ENCODE measurements at places on chromosomes 11 and 22.
A peak's percentile ranks its signal among the peaks of the same experiment; 100 is the strongest.

DNA sequence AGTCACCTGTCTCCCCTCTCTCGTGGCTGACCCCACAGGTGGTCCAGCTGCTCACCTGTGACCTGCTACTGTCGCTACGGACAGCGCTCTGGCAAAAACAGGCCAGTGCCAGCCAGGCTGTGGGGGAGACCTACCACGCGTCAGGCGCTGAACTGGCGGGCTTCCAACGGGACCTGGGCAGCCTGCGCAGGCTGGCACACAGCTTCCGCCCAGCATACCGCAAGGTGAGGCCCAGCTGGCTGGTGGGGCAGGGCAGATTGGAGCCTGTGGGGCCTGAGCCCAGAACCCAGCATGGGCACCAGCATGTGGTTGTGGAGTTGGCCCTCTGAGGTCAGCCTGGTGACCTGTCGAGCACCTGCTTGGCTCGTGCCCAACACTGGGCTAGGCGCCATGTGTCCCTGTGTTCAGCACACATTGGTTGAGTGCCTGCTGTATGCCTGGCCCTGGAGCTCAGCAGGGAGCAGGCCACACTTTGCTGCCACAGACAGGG is 11.9 kb downstream of the SHISA8 start:
- DNase-seq, result no peak

- DNase-seq, result no peak
Observed at GRCh38 chr11:11141065-11141464, 212.0 kb downstream of the CSNK2A3 start.

- DNase-seq, result no peak
Observed at GRCh38 chr11:64778223-64778472, 194 bp downstream of the SF1 start.

- DNase-seq, result peak; percentile 18
Observed at GRCh38 chr22:25057013-25057881, 104.7 kb downstream of the KIAA1671 start.

- no peak for DNase-seq
Observed at GRCh38 chr11:45156201-45156600, 9.8 kb downstream of the PRDM11 start.

GRCh38 chr11:113137713-113138529 is 176.5 kb upstream of the TTC12 start:
- DNase-seq, result no peak

- no peak for DNase-seq
Observed at GRCh38 chr11:111736181-111736590, 30.0 kb downstream of the PPP2R1B start.

DNA sequence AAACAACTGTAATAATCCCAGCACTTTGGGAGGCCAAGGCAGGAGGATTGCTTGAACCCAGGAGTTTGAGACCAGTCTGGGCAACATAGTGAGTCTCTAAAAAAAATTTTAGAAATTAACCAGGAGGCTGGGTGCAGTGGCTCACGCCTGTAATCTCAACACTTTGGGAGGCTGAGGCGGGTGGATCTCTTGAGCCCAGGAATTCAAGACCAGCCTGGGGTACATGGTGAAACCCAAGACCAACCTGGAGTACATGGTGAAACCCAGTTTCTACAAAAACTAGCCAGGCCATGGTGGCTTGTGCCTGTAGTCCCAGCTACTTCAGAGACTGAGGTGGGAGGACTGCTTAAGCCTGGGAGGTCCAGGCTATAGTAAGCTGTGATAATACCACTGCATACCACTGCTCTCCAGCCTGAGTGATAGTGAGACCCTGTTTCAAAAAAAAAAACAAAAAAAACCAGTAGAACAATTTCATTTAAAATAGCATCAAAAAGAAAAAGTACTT is 11.2 kb downstream of the PI4KA start:
- no peak for DNase-seq

GRCh38 chr11:7981619-7982157 is 5.4 kb upstream of the EIF3F start:
- DNase-seq, result no peak

DNA sequence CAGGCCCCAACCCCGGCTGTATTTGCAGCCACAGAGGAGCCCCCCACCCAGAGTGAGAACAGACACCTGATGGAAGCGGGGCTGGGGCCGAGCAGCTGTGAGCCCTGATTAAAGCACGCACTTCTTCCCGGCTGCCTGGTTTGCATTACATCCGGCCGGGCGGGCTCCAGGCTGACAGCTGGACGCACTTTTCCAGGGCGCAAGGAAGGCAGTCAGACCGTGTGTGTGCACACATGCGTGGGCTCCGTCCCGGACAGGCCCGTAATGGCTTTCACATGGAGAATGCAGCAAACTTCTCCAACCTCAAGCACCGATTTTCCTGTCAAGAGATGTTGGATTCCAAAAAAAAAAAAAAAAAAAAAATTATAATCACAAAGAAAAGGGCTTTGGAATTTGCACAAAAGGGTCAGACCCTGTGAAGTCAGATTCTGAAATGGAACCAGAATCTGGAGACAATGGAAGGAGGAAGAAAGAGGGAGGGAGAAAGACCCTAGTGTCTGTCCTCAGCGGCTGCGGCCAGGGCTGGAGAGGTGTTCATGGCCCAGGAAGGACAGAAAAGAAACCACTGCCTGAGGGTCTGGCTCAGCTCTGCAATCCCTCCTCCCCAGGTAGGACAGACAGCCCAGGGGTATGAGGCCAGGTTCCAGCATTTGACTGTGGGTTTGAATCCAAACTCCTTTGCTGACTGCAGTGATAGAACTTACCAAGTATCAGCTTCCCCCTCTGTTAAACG is 365.5 kb downstream of the MN1 start:
- DNase-seq, result no peak

DNA sequence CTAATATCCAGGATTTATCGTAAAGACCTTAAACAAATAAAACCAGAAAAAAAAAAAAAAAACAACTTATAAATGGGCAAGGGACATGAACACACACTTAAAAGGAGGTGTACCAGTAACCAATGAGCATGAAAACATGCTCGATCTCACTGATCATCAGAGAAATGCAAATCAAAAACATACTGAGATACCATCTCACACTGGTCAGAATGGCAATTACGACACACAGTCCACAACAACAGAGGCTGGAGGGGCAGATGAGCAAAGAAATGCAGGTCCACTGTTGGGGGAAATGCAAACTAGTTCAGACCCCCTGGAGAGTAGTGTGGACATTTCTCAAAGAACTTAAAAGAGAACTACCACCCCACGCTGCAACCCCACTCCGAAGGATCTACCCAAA is 13.2 kb downstream of the RGL4 start:
- no peak for DNase-seq

- no peak for DNase-seq
Observed at GRCh38 chr11:127037596-127037995, 37.0 kb upstream of the KIRREL3 start.

GRCh38 chr22:46618667-46619066 is 1.5 kb upstream of the GRAMD4 start:
- no peak for DNase-seq

DNA sequence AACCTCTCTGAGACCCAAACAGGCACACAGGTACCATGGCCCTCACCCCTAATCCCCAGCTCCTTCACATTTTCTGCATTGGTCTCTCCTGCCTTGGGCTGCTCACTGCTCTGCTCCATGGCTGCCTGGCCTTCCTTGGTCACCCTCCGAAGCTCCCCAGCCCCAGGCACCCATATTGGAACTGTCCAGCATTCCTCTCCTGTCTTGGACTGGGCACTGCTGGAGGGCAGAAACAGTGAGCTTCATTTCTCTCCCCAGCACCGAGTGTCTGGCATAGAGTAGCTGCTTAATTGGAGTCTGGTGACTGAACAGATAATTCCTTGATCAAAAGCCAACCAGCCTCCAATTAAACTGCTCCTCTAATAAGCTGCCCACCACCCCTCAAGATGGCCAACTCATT is 13.2 kb downstream of the PLEKHA7 start:
- no peak for DNase-seq

GRCh38 chr11:58830673-58831301 is 13.7 kb downstream of the GLYATL2 start:
- DNase-seq, result no peak

DNA sequence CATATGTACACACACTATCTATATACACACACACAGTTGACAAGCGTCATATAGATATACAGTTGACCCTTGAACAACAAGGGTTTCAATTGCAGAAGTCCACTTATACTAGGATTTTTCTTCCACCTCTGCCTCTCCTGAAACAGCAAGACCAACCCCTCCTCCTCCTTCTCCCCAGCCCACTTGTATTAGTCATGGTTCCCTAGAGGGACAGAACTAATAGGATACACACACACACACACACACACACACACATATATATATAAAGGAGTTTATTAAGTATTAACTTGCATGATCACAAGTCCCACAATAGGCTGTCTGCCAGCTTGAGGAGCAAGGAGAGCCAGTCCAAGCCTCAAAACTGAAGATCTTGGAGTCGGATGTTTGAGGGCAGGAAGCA is 92.9 kb downstream of the DHCR7 start:
- no peak for DNase-seq

DNA sequence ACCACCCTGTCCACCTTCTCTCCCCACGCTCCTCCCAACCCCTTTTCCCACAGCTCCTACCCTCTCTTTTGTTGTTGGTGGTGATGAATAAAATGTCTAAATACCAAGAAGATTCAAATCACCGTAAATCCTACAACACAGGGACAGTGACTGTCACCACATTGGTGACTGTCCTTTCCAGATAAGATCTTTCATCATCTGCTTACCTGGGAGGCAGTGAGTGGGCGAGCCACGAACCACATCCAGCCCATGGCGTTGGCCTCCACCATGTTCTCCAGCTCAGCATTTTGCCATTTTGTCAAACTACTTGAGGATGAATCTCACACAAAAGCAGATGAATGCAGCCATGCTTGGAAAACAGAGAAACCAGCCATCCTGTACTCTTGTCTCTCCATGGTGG is 6.7 kb upstream of the CYTH4 start:
- DNase-seq, result no peak

- DNase-seq, result no peak
Observed at GRCh38 chr22:31098632-31099110, 8.7 kb downstream of the SELENOM start.

- no peak for DNase-seq
Observed at GRCh38 chr11:36333468-36333867, 37.4 kb downstream of the PRR5L start.

GRCh38 chr11:5809905-5810795 is 1.4 kb downstream of the OR52N2 start:
- no peak for DNase-seq

GRCh38 chr11:13210424-13210823 is 67.2 kb upstream of the BMAL1 start:
- DNase-seq, result no peak

- no peak for DNase-seq
Observed at GRCh38 chr11:134569195-134569594, 157.2 kb upstream of the B3GAT1 start.

GRCh38 chr11:70862093-70862492 is 390.3 kb downstream of the SHANK2 start:
- no peak for DNase-seq

DNA sequence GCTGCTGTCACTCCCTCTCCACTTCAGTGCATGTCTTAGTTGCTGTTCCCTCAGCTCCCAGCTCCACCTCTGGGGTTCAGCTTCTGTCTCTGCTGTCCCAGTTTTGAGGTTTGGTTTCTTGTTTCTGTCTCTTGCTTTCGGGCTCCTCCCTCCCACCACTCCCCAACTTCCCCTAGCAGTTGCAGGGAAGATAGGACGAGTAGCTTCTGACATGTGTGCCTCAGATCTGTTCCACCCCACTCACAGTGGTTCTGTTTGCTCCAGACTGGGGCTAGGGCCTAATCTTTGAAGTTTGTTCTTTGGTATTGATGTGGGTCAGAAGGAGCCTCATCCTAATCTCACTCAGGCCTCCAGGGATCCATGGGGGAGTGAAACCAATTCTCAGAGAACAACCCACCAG is 2.6 kb upstream of the RRM1 start:
- DNase-seq, result no peak

DNA sequence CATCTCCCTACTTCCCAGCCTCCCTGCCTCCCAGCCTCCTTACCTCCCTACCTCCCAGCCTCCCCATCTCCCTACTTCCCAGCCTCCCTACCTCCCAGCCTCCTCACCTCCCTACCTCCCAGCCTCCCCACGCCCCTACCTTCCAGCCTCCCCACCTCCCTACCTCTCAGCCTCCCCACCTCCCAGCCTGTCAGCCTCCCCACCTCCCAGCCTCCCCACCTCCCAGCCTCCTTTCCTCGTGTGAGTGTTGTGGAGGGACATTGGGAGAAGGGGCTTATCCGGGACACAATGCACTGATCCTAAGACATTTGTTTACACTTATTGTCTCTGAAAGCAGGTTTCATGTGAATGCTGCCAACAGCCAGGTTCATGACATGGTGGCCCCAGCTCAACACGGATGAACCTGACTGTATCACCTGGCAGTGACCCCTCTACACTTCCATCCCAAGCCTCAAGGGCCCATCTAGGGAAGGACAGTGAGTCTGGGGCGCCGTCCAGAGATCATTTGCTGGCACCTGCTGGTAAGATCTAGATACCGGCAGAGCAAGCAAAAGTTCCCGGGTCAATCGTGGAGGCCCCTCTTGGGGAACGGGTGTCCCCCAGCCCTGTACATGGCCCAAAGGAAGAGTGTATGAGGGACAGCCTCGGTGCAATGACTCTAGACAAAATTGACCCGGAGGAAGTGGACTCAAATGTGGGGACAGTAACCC is 34.5 kb upstream of the TH start:
- no peak for DNase-seq

DNA sequence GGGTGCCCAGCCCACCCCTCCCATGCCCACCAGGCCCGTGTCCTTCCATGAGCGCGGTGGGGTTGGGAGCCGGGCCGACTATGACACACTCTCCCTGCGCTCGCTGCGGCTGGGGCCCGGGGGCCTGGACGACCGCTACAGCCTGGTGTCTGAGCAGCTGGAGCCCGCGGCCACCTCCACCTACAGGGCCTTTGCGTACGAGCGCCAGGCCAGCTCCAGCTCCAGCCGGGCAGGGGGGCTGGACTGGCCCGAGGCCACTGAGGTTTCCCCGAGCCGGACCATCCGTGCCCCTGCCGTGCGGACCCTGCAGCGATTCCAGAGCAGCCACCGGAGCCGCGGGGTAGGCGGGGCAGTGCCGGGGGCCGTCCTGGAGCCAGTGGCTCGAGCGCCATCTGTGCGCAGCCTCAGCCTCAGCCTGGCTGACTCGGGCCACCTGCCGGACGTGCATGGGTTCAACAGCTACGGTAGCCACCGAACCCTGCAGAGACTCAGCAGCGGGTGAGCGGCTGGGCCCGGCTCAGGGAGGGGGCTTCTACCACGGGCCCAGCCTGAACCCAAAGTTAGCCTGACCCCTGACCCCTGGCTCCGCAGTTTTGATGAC is 3.0 kb downstream of the PKP3 start:
- no peak for DNase-seq

- DNase-seq, result no peak
Observed at GRCh38 chr22:22866381-22867111, 21.1 kb upstream of the IGLL5 start.

DNA sequence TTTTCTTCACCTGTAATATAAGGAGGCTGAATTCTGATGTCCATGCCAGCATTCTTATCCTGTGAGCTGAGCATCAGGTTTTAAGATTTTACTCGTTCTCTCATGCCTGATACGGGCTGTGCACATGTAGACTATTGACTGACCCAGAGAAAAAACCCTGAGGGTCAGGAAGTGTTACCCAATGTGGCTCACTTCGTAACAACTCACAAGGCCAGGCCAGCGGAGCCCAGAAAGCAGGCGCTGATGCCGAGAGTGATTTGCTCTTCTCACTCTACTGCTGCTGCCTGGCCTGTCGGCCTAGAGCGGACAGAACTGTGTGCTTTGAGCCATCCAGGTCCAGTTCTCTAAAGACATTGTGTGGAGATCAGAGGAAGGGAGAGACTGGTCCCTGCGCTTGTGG is 10.8 kb downstream of the THYN1 start:
- DNase-seq, result no peak
